ENCODE measurements at places on chromosomes 7 and 10.

DNA sequence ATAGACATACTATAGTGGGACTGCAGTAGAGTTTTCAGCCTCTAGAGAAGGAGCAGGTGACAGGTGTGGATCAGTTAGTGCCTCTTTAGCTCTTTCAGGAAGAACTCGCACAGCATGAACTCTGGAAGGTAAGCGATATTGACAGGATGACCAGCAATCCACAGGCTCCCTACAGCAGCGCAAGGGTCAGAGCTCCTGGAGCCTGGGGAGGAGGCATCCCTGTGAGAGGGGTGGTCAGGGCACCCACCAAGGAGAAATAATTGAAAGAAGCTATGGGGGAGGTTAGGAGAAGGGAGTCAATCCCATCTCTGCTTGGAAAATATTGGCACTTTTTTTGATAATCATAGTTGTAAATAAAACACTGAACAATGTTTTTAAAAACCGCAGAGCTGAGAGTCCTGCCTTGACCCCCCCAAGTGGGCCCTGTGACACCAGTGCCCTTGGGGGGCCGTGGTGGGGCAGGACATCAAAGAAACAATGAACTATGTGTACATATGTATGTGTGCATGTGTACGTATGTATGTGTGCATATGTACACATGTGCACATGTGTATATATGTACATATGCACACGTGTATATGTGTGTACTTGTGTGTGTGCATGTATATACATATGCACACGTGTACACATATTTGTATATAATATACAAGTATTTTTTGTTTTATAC is 13.8 kb downstream of the AKR1C3 start:
- no peak for DNase-seq

- DNase-seq = no peak
These were observed 250.3 kb downstream of the SNX13 start for GRCh38 chr7:17690030-17690429.

DNA sequence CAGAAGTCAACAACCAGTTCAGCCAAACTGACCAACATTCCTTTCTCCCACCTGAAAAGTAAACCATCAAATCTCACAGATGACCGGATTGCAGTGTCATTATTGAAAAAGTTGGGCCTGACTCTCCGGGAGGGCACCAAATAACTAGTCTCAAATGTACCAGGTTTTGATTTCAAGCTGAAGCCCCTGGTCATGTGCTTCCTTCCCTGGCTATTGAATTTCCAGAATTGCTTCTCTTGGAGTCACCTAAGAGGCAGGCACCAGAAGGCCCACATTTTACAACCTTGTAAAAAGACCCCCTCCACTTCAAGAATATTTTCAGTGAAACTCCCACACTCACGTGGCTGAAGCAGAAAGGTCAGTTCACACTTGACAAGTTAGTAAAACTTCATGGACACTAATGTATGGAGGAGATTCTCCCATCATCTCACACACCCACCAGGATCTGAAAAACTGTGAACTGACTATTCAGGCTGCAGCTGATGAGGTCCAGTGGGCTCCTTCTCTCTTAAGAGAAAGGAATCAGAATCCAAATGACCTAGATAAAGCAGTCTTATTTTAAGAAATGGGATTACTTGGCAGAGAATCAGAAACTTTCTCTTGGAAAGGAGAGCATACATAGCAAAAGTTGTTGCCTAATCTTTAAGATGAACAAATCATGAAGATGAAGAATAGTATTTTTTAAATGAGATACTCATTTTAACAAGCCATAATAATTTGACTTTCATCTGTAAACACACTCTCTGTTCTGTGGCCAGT is 53.6 kb downstream of the DLD start:
- DNase-seq = no peak

GRCh38 chr10:83892737-83893136 is 246.6 kb upstream of the GHITM start:
- DNase-seq = no peak

GRCh38 chr7:55022002-55022985 is 3.5 kb downstream of the EGFR start:
- DNase-seq = no peak

DNA sequence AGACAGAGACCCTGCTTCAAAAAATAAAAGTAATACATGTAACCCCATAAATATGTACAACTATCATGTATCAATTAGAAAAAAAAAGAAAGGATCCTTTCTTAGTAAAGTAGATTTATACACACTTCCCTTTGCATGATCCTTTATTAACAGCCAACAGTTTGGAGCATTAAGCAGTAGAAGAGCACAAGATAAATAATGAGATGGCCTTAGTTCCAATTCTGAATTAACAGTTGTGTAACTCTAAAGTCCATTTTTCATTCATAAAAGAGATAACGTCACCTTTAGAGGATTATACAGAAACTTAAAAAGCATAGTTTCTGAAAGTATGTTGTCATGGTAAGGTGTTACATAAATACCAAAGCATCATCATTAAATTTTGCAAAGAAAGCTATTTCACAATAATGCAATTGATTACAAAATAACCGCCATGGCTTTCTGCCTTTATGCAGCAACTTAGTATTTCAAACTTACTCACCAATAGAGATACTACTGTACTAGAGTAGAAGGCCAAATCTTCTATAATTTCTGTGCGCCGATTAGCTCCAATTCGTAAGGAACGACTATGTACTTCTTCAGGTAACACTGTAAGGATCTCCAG is 40.3 kb downstream of the TNPO3 start:
- DNase-seq = no peak

- no peak for DNase-seq
These were observed 148.7 kb upstream of the MKI67 start for GRCh38 chr10:128274938-128275337.

DNA sequence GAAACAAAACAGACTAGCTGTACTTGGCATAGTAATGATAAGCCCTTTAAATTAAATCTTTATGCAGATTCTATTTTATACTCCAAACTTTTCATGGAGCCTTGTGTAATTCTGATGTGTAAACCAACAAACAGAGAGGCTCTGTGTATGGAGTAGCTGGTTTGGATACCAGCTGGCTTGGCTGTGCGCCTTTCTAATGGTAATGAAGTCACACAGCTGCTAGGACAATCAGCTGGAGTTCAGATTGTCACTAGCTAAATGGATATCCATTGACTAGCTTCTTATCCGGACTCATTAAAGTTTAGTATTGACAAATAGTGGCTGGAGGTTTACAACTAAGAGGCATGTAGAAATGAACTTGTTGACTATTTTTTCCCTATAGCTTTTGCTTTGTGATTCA is 398.4 kb downstream of the DGKB start:
- no peak for DNase-seq

- DNase-seq = no peak
These were observed 20.2 kb upstream of the INSIG1 start for GRCh38 chr7:155277385-155277994.

DNA sequence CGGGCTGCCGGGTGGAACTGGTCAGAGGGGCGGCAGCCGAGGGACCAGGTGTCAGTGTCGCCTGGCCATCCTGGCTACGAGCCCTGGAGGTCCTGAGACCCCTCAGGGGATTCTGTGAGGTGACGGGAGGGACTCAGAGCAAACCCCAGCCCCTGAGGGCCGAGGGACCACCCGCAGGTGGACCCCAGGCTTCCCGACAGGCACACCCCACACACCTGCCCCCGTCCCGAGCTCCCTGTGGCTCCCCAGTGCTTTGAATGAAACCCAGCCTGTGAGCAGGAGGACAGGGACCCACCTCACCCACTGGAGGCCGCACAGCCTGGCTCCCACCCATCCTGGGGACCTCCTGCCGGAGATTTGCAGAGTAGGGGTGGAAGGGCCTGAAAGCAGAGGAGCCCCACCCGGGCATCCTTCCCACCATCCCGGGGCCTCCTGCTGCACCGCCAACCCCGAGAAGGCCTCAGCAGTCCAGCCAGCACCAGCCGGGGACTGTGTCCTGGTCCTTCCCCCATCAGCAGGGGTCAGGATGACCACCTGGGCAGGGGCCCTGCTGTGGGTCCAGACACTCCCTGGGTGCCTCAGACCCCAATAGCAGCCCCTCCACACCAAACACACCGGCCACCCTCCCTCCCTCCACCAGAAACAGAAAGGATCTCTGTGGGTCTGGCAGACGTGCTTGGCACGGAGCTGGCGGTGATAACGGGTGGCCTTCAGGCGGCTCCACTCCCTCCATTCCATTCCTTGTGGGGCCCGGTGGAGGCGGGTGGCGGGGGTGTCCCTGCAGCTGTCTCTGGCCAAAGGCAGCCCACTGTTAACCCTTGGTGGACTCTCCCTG is 13.9 kb downstream of the VENTX start:
- no peak for DNase-seq

GRCh38 chr7:116621649-116622048 is 50.3 kb upstream of the MET start:
- no peak for DNase-seq

DNA sequence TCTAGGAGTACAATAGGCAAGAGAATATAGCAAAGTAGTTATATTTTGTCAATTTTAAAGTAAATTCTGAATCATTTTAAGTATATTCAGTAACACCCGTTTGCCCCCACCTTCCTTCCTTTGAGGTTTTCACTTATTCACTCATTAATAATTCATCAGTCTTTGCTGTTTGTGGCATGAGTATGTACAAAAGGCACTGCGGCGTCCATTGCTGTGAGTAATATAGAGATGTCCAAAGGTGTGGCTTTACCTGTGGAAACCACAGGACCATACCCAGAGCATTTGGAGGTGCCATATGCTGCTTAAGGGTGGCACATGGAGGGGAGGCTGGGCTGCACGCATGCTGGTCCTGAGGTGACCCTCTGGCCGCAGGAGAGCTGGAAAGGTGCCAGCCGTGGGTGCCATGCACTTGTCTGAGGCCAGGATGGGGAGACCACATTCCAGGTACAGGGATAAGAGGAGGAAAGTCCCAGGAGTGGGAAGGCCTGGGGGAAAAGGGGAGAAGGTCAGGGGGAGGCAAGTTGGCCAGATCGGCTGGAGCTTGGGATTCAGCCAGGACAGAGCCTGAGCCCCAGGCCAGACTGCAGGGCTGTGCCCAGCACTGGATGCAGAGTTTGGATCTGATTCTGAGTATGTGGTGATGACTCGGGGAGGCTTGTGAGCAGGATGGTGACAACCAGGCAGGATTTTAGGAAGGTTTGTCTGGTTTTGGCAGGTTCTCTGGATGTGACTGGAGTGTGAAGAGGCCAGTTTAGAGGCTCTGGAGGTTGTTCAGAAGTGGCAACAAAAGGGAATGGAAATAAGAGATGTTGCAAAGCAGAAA is 223.4 kb downstream of the MGMT start:
- no peak for DNase-seq

DNA sequence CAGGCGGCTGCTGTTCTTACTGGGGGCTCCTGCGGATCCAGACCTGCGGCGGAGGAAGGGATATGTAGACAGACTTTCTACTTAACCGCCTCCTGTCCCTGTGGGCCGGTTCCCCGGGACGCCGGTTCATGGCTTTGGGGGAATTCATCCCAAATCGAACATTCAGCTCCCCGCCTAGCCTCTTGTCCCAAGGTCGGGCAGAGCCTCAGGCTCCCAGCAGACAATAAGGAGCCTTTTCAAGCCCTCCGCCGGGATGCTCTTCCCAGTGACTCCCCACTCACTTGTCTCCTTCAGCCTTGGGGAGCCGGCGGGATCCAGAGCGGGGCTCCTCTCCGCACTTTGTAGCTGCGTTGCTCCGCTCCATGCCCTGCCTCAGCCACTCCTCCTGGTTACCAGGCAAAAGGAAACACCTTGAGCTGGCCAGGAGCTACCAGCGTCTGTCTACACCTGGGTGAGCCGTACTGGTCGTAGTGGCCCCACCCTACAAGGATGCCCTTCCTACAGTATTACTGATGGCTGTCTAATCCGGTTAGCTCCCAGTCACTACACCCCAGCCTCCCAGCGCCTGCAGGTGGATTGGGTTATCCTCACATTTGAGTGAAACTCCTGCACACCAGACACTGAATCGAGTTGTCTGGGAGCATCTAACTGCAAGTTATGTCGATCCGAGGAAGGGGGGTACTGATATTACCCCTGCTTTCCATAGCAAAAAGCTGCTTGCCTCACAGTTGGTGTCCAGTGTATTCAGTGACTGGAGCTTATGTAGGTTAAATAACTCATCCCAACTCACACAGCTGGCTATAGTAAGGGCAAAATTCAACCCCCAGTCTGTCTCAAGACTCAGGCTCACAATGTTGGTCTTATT is at the start of gene C10orf95:
Gene C10orf95, minus strand, starts transcription at position 439 of the 865 bp plus-strand sequence. CDS start 450 bp downstream, outside the sequence.
- no peak for DNase-seq

- no peak for DNase-seq
These were observed 47.8 kb downstream of the MGMT start for GRCh38 chr10:129514568-129515451.

GRCh38 chr7:128437426-128438332 is 18.0 kb upstream of the HILPDA start:
- DNase-seq = no peak

DNA sequence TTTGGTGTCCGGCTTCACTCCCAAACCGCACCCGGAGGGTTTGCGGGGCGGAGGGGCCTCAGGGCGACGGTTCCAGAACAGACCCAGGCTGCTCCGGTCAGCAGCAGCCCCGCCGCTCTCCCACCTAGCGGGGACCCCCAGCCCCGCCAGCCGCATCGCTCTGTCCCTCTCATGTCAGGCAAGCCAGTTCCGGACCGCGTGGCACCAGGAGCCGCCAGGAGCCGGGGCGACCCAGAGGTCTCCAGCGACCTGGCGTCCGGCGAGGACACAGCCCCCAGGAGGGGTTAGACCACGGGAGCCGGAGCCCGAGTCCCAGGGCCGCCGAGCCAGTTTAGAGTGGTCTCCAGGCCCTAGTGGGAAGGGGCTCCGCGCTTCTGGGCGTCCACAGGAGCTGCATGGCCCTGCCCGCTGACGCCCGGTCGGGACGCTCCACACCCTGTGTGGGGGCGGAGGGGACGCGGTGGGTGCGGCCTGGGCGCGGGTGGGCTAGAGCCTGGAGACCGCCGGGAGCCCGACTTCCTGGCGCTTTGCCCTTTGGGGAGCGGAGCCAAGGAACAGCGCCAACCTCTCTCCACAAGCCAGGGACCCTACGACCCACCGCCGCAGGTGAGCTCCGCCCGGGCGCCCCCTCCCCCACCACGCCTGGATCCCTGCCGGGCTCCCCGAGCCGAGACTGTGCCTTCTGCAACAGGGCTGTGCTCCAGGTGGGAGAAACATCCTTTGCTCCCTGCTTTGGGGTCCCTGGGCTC is 43.4 kb downstream of the ZNF117 start:
- DNase-seq = no peak

DNA sequence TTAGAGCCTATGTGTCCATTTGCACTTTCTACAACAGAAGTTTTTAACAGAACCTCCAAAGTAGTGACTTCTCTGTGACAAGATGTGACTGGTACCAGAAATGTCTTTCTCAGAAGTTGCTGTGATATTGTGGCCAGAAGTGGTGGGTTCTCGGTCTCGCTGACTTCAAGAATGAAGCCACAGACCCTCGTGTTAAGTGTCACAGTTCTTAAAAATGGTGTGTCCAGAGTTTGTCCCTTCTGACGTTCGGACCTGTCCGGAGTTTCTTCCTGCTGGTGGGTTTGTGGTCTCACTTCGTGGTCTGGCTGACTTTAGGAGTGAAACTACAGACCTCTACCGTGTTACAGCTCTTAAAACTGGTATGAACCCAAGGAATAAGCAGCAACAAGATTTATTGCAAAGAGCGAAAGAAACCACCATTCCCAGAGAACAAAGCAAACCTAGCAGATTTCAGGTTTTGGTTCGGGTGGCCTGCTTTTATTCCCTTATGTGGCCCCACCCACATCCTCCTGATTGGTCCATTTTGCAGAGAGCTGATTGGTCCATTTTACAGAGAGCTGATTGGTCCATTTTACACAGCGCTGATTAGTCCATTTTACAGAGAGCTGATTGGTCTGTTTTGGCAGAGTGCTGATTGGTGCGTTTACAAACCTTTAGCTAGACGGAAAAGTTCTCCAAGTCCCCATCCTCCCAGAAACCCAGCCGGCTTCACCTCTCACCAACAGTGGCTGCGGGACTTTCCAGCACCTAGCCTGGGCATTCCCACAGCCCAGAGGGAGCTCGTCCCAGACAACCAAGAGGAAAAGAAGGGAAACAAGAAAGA is 3.0 kb downstream of the ITPRID1 start:
- DNase-seq = no peak

- DNase-seq = no peak
These were observed 181.8 kb upstream of the KIAA1217 start for GRCh38 chr10:24027107-24027506.
